Uterus (tissue), 4 donors: ENCODE measurements at places on chromosomes 4 and X. TPM values are rescaled to one million over a fixed set of nuclear protein-coding genes. Genes with fewer than 3 reads are reported as not detected.

GRCh38 chr4:140811429-140811828 lies 55.2 kb upstream of the TBC1D9 start:
- DNase-seq, result no peak

DNA sequence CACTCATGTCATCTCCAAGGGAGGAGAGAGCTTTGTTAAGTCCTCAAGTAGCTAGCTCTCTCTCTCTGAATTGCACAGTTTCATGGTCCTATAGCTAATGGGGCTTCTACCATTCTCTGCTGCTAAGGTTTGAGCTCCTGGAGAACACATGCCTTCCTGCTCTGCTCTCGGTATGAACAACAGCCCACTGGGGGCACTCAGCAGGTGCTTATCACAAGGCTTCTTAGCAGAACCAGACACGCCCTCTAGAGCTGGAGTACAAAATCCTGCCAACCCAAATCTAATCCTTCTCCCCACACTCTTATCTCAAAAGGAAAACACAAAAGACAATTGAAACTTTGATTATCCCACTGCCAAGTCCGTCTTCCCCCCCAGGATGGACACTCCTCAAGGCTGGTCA lies 176.5 kb downstream of the HS3ST1 start:
- DNase-seq, result no peak

DNA sequence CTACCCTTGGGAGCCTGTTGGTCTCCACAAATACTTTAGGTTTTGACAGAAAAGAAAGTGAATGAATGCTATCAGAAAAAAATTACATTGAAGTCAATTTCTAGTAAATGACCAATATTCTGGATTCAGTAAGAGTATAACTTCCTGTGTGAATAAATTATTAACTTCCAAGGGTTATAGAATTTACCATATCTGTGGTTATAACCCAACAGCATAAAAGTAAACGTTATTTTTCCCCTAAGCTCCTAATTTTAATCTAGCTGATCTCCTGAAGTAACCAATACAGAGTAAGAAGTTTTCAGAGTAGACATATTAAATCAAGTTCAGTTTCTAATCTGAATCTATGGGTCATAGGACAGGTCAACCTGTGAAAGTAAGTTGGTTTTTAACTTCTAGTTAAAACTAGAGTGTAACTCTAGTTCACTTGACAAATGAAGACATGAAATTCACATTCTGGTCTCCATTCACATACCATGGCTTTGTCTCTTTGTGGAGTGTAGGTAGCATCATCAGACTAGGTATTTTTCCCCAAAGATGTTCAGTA lies 22.8 kb downstream of the DTHD1 start:
- no peak for DNase-seq

DNA sequence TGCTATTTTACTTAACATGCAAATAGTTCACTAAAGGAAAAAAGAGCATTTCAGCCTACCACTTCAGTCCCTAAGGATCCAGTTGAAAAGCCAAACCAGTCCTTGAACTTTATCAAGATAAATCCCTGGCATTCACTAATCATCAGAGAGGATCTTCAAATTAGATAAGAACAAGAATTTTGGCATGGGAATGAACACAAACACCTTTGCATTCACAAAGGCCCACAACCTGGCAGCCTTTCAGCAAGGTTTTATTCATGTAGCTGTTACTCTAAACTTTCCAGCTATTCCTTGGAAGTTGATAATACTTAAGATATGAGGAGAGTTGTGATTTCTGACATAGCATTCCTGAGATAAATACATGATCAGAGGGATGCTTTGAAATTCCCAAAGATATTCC lies 193.4 kb downstream of the LRBA start:
- DNase-seq, result no peak

DNA sequence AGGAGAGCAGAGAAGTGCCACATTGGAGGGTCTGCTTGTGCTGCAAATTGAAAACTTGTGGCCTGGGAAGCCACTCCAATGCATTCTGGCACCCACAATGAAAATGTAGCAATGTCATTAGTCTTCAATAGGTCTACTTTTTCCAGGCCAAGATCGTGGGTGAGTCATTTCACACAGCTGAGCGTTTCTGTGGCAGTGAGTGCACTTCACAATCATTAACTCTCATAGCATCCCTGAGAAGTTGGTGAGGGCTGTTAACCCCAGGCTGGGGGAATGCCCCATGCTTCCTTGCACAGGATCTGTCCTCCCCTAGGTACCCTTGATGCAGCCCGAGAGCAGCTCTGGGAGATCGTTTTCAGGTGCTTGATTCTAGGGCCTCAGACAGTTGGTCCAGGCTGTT lies 196.8 kb upstream of the ATP6AP2 start:
- no peak for DNase-seq

DNA sequence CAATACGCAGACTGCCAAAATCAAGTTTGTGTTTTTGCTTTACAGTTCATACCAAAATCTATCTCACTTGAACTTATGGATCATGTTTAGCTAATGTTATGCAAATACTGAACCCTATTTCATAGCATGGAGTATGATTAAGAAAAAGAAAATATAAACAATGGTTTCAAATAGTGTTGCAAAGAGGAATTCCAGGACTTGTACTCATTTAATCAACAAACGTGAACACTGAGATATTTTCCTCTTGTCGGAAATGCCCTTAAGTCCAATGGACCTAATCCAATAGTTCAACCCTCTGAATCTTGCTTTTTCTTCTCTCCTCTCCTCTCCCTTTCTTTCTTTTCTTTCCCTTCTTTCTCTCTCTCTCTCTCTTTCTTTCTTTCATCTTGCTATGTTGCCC lies 30.8 kb downstream of the RASL11B start:
- DNase-seq, result no peak

- DNase-seq, result no peak
These were observed 45.1 kb downstream of the UGT2A2 start for GRCh38 chr4:69594382-69594781.

DNA sequence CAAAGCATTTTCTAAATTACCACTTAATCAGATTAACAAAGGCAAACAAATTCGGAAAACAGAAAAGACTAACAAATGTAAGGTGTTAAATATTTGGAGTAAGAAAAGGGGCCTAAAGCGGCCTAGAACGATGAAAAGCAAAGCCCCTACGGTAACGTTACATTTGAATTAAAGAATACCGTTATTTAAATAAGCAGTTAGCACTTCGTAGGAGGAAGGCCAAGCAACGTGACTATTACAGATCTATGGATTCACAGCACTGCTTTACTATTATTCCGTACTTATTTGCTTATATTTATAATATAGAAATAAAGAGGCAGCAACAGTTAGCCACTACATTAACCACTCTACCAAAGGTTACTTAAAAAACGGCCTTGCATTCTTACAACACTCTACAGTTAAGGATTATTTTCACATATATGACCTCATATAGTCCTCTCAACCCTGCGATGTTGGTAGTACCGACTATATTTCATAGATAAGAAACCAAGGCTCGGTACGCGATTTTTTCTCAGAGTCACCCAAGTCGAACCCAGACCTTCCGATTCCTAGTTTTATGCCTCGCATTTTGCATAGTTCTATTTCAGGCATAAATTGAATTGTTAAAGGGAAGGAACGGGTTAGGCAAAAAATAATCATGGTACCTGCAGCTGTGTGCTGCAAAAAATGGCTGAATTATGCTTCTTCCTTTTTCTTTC lies 2.9 kb downstream of the KLHL15 start:
- no peak for DNase-seq

GRCh38 chr4:53987761-53988171 lies 76.6 kb downstream of the CHIC2 start:
- DNase-seq, result no peak

DNA sequence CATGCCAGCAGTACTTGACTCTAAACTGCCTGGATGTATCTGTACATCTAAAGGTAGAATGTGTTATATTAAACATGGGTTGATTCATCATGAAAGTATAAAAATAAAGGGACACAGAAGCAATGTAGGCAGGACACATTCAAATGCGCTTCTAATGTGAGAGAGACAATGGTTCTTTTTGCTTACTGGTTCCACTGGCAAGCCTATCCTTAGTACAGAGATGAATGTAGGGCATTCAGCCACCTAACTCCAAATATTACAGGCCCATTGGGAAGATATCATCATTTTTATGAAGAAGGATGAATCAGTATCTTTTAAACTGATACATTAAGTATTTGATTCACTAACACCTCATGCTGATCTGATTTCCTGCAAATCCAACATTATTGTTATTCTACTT lies 18.0 kb downstream of the CDKL2 start:
- no peak for DNase-seq

DNA sequence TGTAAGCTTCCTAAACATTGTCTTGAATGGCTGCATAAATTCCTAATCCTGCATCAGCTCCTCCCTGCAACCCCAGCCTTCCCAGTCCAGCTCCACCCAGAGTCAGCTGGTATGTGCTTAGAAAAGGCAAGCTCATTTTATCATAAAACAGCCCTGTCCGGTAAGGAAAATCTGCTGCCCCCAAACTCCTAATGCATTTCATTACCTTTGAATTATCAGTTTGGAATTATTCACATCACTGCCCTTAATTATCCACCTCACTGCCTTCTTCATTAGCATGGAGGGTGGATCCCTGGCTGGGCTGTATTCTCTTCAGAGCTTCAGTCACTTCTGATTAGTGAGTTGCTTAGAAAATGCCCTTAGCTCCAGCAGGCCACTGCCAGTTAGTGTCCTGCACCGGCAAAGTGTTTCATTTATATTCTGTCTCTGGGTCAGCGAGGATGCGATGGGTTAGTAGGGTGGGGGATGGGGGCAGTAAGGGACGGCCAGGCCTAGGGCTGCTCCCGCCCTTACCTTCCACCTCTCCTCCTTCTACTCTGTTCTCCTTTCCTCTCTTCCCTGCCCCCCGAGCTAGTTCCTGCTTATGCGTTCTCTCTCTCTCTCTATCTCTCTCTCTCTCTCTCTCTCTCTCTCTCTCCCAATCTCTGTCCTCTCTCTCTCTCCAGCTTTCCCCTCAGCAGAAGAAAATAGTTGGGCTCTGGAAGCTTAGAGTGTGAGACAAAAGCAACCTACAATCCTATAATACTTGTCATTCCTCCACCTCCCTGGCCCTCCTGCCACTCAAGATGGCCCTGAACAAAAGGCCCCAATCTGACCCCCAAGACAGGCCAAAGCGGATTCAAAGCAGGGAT lies 174.8 kb upstream of the KLF3 start:
- DNase-seq, result no peak

GRCh38 chr4:52894443-52894842 lies 32.3 kb downstream of the RASL11B start:
- no peak for DNase-seq

GRCh38 chr4:7330031-7330596 lies 104.6 kb downstream of the PSAPL1 start:
- DNase-seq, result no peak

DNA sequence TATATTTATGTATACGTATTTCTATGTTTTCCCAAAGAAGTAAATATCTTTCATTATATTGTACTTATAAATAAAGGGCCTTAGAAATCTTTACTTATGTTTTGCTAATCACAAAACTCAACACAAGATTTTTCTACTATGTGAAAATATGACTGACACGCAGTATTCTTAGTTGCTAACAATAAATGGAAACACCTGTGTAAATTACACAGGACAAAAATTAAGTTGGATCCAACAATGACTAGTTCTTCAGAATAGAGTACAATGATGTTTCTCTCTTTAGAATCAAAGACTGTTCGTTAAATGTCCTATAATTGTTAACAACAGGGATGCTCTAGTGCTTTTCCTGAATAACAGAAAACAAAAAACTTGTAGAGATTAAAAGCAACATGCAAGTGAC lies 96.1 kb downstream of the PPP3CA start:
- no peak for DNase-seq

DNA sequence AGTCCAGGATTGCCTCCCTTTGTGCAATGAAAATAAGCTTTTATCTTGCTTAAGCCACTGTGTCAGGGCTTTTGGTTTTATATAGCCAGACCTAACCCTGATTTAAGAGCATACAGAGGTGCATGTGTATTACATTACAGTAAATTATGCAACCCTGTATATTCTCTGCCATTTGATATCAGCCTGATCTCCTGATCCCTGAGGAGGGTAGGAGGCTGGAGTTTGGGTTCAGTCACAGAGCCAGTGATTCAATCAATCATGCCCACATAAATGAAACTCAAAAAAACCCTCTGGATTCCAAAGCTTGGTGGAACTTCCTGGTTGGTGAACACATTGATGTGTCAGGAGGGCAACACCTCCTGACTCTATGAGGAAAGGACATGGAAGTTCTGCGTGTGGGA lies 7.3 kb upstream of the KLHL8 start:
- no peak for DNase-seq

DNA sequence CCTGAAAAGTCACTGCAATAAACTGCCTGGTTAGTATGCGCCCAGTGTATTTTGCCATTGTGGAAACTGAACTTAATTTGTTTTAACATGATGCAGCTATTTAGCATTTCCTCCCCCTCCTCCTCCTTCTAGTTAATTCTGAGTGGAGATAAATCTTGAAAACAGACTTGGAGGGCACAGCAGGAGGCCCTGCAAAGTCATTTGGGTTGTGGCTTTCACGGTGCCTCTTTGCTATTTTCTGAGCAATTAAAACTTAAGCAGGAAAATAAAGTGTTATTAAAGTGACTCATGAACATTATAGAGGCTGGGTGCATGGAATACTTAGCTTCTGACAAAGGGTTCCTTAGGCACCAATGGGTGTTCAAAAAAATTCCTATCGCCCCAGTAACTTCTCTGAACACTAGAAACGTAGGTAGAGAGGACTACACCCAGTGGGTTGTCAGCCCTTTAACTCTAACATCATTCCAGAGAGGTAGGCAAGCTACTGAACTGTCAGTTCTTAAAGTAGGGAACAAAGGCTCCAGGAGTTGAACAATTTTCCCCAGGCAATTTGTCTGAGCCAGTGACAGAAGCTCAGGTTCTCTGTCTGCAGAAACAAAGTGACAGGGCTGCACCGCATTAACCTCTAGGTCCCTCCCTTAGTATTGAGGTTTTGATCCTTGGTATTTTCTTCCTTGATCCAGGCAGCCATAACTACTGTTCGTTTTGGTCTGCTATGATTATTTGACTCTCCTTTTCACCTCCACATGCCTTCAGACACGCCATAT lies 158.3 kb upstream of the KIT start:
- no peak for DNase-seq

GRCh38 chrX:14235004-14235403 lies 205.3 kb upstream of the GEMIN8 start:
- no peak for DNase-seq

- no peak for DNase-seq
These were observed 267.9 kb downstream of the AFF2 start for GRCh38 chrX:148768296-148768695.

DNA sequence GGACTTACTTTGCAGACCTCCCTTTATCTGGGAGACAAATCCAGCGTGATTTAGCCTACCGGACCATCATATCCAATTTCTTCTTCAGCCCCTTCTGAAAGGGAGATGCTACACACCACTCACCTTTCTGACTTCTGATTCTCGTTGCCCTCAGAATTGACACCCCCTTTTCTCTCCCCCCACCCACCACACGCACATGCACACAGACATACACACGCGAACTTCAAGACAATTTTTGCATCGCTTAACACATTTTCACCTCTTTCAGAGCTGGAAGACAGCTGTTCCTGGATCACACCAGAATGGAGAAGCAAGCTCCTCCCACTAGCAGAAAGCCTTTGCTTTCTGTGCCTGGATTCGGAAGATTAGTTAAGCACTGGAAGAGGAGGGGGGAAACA lies 1.0 kb upstream of the SNCA start:
- DNase-seq, result no peak

GRCh38 chr4:52106660-52107059 lies 55.6 kb downstream of the SPATA18 start:
- DNase-seq, result no peak

The SLBP gene
- total RNA-seq, result 25.0 TPM

The EGFL6 gene
- not detected for total RNA-seq

The SPANXA2 gene
- not detected for total RNA-seq

The OTC gene
- not detected for total RNA-seq

The FAT1 gene
- total RNA-seq, result 66.9 TPM

The SPANXC gene
- total RNA-seq, result not detected

The MMRN1 gene
- total RNA-seq, result 122 TPM

The PDCL2 gene
- not detected for total RNA-seq

The PHEX gene
- 1.5 TPM for total RNA-seq

The CABS1 gene
- 0.28 TPM for total RNA-seq
